Progenitor cell of endocrine pancreas (in vitro differentiated cells): ENCODE measurements at places on chromosomes 5 and 9. TPM values are rescaled to one million over a fixed set of nuclear protein-coding genes. Genes with fewer than 3 reads are reported as not detected.
A peak's percentile ranks its signal among the peaks of the same experiment; 100 is the strongest.

DNA sequence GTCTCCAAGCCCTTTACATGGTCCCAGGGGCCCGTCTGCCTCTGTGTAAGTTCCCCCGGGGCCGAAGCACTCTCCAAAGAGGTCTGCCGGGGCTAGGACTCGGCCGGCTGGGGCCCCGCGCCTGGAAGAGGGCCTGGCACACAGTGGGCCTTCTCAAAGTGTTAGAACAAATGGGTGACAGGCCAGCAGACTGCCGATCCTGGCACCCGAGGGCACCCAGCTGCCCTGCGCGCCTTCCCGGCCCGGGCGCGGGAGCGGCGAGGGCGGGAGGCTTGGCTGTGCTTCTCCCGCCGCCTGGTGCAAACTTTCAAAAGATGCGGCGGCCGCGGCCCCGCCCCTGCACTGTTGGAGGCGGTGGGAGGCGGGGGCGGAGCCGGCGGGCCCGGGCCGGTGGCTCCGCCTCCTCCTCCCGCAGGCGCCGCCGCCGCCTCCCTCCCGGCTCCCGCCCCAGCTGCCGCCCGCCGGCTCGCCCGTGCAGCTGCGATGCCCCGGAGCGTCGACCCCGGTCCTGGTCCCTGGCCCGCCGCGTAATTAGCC lies at the start of gene NEURL1B:
Gene NEURL1B, plus strand, starts transcription at position 442 of the 537 bp plus-strand sequence. CDS start 144 bp downstream, outside the sequence.
- no peaks in the 10 kb centered on the region for H3K36me3 ChIP-seq
- peaks cover 73% of the 10 kb centered on the region for H3K27me3 ChIP-seq
- H3K4me3 ChIP-seq = peak within 1 kb of the TSS; percentile 64
- DNase-seq = peak; percentile 60
- peak within 1 kb of the TSS; percentile 62 for H3K27ac ChIP-seq

GRCh38 chr5:95262933-95263660 lies 21.8 kb downstream of the MCTP1 start:
- no peak for DNase-seq
- H3K27me3 ChIP-seq = no peaks in the 10 kb centered on the region
- H3K4me1 ChIP-seq = no peaks in the 10 kb centered on the region
- H3K36me3 ChIP-seq = no peaks in the 10 kb centered on the region
- no peak overlapping the region for H3K4me3 ChIP-seq
- no peak overlapping the region for H3K27ac ChIP-seq

DNA sequence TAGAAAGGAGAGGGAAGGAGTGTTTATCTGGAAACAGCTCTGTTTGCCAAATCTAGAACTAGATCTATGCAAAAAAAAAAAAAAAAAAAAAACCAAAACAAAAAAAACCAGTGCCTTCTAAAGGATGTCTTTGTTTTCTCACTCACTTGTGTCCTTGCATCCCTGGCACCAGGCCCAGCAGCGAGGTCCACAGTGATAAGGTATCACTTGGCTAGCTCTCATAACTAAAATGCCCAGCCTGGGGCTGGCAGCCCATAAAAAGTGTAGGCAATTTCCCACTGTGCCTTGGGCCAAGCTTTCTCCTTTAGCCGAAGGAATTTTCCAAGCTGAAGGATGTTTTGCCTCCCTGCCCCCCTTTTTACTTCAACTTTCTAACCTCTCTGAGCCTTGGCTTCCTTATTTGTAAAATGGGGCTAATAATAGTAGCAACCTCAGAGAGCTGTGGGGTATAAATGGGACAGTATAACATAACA lies 20.8 kb downstream of the RGS3 start:
- H3K4me3 ChIP-seq = no peak overlapping the region
- no peaks in the 10 kb centered on the region for H3K4me1 ChIP-seq
- H3K36me3 ChIP-seq = peaks cover 8% of the 10 kb centered on the region
- no peak overlapping the region for H3K27ac ChIP-seq

DNA sequence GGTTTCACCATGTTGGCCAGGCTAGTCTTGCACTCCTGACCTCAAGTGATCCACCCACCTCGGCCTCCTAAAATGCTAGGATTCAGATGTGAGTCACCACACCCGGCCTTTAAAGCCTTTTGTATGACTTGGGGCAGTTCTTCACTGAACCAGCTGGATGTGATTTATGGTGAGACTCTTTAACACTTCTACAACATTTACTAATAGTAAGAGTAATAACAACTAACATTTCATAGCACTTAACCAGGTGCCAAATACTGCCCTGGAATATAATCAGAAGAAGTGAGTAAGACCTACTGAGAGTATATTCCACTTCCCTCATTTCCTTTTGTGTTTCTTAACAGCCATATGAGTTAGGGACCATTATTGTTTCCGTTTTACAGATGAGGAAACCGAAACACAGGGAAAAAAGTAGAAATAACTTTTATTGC lies 10.0 kb downstream of the ZSWIM6 start:
- DNase-seq = no peak
- peaks cover 7% of the 10 kb centered on the region for H3K36me3 ChIP-seq
- H3K4me1 ChIP-seq = peaks cover 22% of the 10 kb centered on the region
- H3K27ac ChIP-seq = no peak overlapping the region

DNA sequence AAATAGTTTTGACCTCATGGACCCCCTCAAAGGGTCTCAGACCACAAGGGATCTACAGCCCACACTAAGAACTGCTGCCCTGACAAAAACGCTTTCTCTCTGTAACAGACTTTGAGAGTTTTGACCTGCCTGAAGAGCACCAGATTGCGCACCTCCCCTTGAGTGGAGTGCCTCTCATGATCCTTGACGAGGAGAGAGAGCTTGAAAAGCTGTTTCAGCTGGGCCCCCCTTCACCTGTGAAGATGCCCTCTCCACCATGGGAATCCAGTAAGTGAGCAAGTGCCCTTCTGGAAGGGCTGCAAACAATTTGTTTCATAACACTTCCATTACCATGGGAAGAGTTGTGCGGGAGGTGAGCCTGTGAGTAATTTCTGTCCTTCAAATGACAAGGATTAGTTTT lies 6.0 kb downstream of the PTTG1 start:
- H3K27me3 ChIP-seq = no peaks in the 10 kb centered on the region

FOXD4 gene
- total RNA-seq = 0.50 and 0.58 TPM in 2 replicates

RANBP17 gene
- total RNA-seq = 21.8 and 32.8 TPM in 2 replicates
